ENCODE measurements at places on chromosomes 3 and 15.
A peak's percentile ranks its signal among the peaks of the same experiment; 100 is the strongest.

- DNase-seq = no peak
Observed at GRCh38 chr3:98003306-98003969, 31.2 kb upstream of the RIOX2 start.

GRCh38 chr15:43541785-43542184, 24.4 kb downstream of the MAP1A start:
- DNase-seq = no peak

- DNase-seq = peak; percentile 94
Observed at GRCh38 chr15:31365655-31366127, 39.1 kb downstream of the KLF13 start.

DNA sequence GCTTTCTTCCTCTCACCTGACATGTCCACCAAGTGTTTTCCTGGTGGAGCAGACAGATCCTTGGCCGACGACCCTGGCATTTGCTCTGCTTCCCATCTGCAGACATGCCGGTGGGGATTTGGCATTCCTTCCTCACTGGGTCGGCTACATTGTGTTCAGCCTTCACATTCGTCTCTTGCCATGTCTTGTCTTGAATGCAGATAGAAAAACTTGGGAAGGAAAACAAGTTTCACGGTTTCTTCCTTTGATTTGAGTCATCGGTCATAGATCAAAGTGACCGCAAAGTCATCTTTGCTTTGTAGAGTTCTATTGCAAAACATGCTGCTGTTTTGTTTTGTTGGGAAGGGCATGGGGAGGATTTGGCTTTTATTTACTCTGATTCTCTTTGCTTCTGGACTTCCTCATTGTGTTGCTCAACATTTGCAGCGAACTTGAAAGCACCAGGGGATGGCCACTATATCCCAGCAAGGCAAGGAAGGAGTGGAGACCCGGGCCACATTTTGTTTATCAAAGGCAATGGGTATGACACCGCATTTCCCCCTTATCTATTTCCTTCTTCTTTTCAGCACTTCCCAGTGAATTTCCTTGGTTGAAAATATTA, 321.3 kb downstream of the CACNA2D3 start:
- no peak for DNase-seq

GRCh38 chr15:78680431-78681075, 39.5 kb upstream of the CHRNB4 start:
- no peak for DNase-seq

DNA sequence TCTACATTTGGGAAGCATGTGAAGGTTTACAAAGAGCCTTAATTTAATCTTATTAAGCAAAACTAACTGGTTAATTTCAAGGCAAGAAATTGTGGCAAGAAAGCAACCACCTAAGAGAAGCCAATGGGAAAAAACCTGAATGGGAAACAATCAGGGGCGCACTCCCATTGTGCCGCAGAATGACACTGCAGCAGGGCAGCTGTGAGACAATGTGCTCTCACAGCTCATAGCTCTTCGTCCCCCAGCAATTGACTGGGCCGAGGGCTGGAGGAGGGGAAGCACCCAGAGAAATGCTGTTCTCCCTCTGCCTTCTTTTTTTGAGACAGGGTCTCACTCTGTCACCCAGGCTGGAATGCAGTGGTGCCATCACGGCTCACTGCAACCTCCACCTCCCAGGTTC, 93.3 kb upstream of the RAD18 start:
- no peak for DNase-seq

- no peak for DNase-seq
Observed at GRCh38 chr3:83092521-83093221, 1331.2 kb upstream of the GBE1 start.

GRCh38 chr3:12878141-12878574, 36.8 kb upstream of the RPL32 start:
- no peak for DNase-seq

GRCh38 chr3:194623449-194624290, 9.5 kb downstream of the TMEM44 start:
- no peak for DNase-seq

- DNase-seq = no peak
Observed at GRCh38 chr15:92902737-92903593, 2.8 kb downstream of the CHD2 start.

DNA sequence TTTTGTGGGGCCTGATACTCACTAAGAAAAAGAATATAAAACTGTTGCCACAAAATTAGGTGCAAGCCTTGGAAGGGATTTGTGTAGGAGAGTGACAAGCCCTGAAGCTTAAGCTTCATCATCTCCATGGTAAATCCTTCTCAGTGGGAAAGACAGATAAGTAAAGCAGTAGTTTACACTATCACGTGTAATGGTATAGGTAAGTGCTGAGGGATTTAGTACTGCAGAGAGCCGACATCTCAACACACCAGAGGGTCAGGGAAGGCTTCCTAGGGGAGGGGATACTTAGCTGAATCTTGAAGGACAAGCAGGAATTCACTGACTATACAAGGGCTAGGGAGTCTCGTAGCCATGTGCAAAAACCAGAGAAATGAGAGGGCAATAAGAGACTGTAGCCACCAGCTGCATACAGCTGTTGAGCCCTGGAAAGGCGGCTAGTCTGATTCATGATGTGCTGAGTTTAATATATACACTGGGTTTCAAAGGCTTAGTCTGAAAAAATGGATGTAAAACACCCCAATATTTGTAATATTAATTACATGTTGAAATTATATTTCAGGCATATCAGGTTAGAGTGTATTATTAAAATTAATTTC, 11.1 kb downstream of the SLC24A1 start:
- DNase-seq = no peak
